ENCODE measurements at places on chromosomes 5 and 9.
A peak's percentile ranks its signal among the peaks of the same experiment; 100 is the strongest.

DNA sequence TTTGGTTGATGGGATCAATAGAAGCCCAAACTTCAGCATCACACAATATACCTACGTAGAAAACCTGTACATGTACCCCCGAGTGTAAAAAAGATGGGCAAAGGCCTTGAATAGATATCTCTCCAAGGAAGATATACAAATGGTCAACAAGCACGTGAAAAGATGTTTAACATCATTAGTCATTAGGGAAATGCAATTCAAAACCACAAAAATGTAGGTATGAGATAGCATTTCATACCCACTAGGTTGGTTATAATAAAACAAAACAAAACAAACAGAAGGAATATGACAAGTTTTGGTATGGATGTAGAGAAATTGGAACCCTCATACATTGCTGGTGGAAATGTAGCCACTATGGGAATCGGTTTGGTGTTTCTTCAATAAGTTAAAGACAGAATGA is 33.1 kb upstream of the PPARGC1B start:
- peak; percentile 78 for DNase-seq

GRCh38 chr5:1323803-1324173 is 21.1 kb downstream of the CLPTM1L start:
- DNase-seq = no peak

DNA sequence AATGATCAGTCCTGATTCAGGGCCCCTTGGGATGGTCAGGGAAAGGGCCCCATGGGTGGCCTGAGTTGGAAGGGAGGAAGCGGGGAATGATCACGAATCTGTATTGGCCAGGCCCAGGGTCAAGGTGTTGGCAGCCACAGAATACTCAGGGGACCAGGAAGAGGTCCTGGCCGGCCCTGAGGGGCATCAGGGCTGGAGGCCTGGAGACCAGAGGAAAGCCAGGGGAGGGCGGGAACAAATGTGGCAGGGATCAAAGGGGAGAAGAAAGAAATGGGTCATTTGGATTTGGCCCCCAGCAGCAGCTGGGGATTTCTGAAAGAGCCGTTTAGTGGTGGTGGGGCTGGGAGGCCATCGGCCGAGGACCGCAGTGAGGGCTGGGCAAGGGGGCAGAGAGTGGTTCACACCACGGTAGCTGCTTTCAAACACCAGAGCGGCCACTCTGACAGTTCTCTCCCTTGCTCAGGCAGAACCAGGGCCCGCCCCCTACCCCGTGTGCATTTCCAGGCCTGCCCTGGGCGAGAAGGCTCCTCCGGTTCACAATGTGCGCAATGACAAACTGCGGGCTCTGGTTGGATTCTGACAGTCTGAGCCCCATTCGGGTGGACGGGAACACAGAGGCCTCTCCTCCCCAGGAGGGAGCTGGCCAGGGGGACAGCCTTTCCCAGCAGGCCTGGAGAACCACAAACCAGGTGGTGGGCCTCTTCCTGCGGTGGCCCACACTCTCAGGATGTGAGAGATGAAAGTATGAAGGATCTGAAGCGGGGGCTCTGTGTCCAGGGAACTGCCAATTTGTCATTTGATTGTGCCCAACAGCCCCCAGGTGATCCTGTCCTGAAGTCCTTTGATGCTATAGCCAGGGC is 220.3 kb upstream of the IER5L start:
- no peak for DNase-seq

- no peak for DNase-seq
These were observed 61.8 kb upstream of the TRPM3 start for GRCh38 chr9:71183251-71183650.

GRCh38 chr5:5628866-5629606 is 206.6 kb downstream of the ICE1 start:
- no peak for DNase-seq

GRCh38 chr5:38455796-38456330 is 100.6 kb downstream of the LIFR start:
- DNase-seq = no peak

DNA sequence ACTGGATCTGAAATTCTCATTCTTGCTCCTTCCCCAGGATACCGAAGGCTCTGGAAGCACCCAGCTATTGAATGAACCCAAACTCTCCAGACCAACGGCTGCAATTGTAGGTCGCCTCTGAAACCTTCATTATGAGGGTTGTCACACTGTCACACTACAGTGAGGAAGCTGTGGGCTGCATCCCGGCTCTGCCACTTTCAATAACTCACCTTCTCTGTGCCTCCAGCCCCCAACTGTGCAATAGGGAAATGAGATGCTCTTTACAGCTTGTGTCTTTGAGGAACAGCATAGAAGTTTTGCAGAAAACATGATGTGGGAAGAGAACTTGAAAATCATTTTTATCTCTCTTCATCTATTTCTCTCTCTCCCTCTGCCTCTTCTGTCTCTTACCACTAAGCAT is 69.6 kb upstream of the TGFBR1 start:
- no peak for DNase-seq

- peak; percentile 54 for DNase-seq
These were observed 65.0 kb downstream of the PKD2L2 start for GRCh38 chr5:137954131-137954879.
